ENCODE measurements at places on chromosomes 5 and 9.

DNA sequence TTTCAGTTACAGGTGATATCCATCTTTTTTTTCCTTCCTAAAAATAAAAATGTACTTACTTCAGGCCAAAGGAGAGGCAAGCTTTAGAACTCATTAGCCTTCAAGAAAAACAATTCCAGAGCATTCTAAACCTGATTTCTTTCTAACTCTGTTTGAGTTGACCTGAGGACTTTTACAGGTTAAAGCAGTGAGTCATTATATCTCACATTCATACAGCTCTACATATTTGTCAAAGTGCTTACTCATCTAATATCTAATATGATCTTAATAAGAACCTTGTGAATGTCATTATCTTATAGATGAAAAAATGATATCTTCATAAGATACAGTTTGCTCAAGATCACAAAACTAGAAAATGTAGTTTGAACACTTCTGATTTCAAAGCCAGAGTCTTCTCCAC, 149.2 kb upstream of the CDKN2B start:
- no peak for DNase-seq

GRCh38 chr9:136429683-136430491, 9.8 kb downstream of the INPP5E start:
- DNase-seq: no peak

DNA sequence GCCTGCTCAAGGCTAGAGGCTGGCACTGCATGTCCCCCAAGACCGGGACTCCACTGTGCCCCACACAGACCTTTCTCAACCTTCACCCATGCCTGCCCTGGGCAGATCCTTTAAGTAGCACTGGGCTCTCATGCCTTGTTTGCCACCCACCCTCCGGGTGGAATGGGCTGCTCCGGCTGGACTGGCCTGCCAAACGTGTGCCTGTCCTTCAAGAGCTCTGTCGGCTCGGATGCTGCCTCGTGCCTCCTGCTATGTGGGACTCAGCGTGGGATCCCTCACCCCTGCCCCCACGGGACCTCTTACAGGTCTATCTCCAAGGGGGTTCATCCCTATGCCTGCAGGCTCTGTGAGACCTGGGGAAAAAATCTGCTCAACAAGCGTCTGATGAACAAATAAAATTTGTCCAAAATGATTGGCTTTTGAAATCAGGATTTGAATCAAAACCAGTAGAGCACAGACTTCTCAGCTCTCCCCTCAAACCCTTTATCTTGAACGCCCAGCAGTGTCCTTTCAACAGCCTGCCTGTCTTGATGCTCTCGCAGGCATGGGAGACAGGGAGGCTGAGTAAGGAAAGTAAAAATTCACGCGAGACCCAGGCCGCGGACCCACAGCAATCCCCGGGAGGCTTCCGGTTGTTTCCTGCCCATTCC, 56.3 kb downstream of the CRB2 start:
- no peak for DNase-seq

DNA sequence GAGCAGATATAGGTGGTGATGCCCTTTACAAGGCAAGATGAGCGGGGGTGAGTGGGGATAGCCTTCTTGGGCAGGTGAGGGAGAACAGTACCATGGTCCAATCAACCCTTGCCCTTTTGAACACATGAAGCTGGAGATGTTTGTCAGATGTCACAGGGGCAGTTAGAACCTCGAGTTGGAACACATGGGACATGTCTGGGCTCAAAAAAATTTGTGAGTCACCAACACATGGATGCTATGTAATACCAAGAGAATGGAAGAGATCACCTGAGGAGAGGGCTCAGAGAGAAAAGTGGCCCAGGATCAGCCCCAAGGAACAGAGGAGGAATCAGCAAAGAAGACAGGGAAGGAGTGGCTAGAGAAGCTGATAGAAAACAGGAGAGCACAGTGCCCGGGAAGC, 4.7 kb downstream of the PHYKPL start:
- no peak for DNase-seq

Data from GM23248 (cell line).